ENCODE measurements at places on chromosomes 16 and 17.

DNA sequence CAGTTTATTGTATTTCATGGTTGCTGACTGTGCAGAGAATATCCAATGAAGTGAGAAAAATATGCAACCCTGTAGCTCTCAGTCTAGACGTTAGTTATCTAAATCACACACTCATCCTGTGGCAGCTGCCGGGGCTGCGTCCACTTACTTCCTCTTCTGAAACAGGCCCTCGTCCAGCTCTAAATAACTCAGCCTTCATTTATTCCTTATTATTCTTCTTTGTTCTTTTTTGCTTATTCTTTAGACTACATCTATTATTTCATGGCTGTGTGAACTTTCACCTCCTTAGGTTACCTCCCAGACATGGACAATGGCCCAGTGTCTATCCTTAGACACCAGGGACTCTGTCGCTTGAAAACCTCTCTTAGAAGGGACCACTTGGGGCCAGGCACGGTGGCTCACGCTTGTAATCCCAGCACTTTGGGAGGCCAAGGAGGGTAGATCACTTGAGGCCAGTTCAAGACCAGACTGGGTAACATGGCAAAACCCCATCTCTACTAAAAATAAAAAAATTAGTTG is 3.4 kb upstream of the THUMPD1 start:
- no peak for DNase-seq

DNA sequence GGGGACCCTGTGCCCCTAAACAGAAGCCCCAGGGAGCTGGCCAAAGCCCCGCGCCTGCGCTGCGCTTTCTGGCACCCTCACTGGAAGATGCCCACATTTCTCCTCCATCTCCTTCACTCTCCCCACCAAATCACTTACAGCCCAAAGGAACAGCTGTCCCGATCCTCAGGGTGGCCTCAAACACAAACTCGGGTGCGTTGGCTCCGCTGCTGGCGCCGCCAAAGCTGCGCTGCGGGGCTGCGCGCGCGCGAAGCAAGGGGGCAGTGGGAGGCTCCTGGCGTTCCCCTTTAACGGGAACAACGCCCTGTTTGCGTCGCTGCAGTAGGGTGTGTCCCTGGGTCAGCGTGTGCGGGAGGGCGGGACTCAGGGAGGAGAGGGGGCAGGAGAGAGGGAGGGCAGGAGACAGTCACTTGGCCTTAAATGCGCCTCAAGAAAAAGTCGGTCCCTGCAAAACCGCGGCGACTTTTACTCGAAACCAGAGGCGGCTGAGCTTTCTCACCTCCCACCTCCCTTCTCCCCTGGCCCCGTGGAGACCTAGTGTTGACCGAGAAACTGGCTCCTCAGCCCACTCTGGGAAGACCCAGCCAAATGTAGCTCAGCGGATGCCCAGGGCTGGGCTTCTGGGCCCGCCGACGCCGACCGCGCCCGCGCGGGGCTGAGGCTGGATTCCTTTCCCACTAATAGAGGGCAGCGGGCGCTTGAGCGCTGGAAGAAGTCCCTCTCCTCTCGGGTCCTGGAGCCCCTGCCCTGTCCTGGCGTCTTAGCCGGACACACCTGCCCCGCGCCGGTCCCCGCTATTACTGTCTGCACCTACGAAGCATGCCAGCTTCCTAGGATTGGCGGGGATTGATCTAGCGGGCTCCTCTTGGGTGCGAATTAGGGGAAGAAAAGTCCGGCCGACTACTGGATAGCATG is 2.6 kb downstream of the PMP22 start:
- DNase-seq = no peak

GRCh38 chr16:69064124-69064763 is 41.2 kb upstream of the HAS3 start:
- no peak for DNase-seq

DNA sequence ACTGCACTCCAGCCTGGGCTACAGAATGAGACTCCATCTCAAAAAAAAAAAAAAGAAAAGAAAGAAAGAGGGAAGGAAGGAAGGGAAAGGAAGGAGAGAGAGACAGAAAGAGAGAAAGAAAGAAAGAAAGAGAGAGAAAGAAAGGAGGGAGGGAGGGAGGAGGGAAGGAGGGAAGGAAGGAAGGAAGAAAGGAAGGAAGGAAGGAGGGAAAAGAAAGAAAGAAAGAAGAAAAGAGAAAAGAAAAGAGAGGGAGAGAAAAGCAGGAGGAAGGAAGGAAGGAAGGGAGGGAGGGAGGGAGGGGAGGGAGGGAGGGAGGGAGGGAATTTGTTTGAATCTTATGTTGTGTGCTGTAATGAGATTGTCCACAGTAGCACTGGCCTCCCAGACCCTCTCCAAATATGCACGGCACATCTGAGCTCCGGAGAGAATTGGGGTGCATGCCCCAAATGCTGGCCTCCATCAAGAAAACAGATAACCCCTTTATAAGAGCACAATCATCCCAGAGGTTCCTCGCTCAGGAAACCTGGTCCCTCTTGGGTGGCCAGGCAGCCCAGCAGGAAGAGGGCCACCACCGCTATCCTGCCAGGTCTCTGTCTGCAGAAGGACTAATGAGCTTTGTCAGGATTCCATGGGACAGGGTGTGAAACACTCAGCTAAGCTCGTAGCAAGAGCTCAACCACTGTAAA is 8.8 kb upstream of the EIF1 start:
- DNase-seq = no peak

DNA sequence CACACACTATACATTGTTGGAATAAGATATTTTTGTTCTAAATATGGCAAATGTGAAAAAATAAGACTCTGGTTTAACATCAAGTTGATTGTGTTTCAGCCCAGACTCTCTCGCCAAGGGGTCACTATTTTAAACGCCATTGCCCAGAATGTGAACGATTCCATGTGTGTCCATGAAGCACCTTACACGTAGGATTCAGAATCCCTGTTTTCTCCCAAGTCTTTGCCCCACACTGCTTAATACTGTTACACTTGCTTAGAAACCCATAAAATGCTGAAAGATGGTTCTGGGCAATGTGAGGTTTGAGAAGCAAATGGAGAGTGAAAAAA is 7.7 kb downstream of the HS3ST3B1 start:
- DNase-seq = no peak

- no peak for DNase-seq
These were observed 165.1 kb downstream of the CHD9 start for GRCh38 chr16:53219795-53220454.

- no peak for DNase-seq
These were observed 6.7 kb downstream of the MPP3 start for GRCh38 chr17:43826206-43826605.

DNA sequence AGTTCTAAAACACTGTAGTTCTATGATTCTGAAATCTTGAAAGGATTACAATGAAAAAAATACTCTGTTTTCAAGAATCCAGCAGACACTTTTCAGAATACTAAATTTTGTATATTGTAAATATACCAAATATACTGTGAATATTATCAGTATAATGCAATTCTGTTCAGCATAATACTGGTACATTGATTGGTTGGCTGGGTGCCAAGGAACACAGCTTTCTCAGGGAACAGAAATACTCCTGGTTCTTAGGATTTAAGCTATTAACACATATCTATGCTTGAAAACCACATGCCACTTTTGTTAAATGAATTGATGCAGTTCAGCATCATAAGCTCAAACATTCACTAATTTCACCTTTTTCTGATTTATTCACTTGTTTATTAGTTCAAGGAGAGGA is 2.5 kb upstream of the GINS3 start:
- DNase-seq = no peak

DNA sequence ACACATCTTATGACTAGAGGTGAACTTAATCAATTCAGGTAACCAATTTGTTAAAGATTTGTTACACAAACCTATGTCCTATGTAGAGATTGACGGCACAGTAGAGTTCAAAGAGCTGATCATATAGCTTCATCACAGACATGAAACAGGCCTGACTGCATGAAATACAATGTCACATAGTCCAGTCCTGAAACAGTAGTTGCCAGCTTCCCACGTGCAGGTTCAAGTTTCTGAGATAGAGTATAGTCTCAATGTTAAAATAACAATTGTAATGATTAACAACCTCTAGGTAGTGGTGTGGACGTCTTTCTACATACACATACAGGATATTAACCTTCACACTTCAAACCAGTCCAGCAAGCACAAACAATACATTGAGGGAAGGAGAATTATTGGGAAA is 640.7 kb upstream of the SOX9 start:
- no peak for DNase-seq

DNA sequence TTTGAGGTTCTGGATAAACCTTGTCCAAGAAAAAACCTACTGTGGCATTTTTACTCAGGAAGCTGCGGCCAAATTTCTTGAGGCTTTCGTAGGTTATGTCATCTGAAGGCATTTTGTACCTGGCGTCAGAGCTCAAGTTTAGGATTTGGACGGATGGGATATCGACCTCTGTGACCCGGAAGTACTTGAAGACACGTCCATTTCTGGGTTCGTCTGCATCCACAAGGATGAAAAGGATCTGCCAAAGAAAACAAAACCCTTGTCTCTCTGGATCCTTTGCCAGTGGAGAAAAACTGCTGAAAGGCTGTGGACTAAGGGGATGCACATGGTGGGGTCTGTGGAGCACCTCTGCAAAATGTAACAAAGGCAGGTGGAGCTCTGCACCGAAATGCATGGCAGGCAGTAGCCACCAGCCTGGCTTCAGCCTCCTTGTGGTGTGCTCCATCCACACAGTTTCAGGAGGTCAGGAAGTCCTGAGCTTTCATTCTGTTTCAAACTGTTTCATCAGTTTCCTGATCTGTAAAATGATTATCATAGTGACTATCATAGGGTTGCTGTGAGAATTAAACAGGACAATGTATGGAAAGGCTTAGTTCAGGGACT is 17.0 kb upstream of the UMOD start:
- no peak for DNase-seq

DNA sequence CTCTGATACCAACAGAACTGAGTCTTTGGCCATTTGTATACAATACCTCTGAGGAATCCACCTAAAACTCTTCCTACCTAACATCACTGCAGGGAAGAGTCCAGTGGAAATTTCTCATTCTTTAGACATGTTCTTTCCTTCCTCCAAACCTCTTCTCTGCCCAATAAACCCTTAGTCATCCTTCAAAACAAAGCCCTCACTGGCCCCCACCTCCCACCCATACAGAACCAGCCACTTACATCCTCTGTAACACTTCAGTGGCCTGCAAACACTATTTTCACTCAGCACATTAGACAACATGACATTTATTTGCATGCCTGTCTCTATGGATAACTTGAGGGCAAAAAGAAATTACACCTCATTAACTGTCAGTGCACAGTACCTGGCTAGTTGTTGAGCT is 200.3 kb upstream of the NOG start:
- no peak for DNase-seq

DNA sequence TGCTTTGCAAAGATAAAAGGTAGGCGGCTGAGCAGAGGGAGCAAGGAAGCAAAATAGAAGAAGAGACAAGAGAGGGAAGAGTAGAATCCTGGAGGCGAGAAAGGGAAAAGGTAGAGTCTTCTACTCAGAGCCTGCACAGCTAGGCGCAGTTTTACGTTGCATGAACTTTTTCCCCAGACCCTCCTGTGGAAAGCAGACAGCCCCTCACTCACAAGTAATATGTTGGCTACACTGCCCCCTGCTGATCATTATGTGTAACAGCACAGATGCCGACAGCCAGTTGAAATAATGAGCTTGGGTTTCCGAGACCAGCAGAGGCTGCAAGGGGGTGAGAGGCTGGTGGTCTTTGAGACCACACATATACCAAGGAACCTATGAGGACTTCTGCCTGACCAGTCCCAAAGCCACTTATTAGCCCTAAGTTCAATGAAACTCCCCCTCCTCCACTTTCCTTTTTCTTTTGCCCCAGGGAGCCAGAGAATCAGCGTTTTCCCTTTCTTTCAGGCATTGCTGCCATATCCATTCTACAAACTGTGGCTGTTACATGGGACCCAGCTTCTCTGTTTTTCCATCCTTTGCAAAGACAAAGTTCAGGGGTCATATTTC is 22.5 kb upstream of the CMTR2 start:
- no peak for DNase-seq

DNA sequence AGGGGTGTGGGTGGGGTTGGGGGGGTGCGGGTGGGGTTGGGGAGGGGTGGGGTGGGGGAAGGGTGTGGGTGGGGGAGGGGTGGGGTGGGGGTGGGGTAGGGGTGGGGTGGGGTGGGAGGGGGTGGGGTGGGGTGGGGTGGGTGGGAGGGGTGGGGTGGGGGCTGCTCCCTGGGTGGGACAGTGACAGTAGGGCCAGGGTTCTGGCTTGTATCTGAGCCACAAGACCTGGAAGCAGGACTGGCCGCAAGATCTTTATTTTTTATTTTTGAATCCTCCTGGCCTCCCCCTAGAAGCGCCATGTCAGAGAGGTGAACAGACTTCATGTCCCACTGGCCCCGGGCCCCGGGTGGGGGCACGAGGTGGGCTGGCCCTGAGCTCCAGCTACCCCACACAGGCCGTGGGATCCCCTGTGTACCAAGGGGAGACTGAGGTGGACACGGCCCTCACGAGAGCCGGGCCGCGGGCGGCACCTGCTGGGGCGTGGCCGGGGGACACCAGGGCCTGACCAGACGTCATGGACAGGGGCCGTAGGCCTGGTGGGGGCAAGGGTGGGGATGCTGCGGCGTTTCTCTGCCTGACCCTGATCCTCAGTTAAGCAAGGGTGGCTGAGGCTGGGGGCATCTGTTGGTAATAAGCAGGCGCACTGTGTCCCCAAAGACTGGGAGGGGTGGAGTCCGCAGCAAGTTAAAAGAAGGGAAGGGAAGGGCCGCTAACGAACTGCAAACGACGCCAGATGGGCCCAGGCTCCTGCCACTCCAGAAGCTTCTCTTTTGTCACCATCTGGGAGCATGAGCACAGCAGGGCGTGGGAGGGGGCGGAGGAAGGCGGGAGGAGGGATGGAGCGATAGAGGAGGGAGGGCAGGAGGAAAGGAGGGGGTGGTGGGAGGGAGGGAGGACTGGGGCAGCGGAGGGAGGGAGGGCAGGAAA is 22.3 kb upstream of the PABPN1L start:
- DNase-seq = no peak

DNA sequence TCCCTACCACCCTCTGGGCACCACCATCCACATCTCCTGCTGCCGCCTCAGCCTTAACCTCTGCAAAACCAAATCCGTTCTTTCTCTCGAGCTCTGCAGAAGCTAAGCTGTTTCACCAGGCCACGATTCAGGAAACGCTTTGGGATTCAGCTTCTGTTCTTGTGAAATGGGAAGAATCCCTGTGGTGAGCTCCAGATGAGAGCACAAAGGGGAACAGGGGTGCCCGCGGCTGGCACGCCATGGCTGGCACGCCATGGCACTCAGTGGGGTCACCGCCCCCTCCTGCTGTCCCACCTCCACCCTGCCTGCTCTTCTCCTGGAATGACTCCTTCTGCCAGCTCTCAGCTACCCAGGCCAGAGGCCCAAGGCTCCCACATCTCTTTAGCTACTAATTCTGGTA is 5.7 kb downstream of the QPRT start:
- no peak for DNase-seq

GRCh38 chr16:46688101-46688653 is 801 bp downstream of the VPS35 start:
- DNase-seq = no peak

- DNase-seq = no peak
These were observed 651 bp downstream of the SHMT1 start for GRCh38 chr17:18362698-18363100.

GRCh38 chr17:21027031-21027430 is 15.8 kb downstream of the USP22 start:
- no peak for DNase-seq

GRCh38 chr17:63232565-63233310 is 213.4 kb downstream of the CYB561 start:
- no peak for DNase-seq

- no peak for DNase-seq
These were observed 12.4 kb downstream of the MPRIP start for GRCh38 chr17:17054636-17055035.
